ENCODE measurements at places on chromosomes 3 and 15.

DNA sequence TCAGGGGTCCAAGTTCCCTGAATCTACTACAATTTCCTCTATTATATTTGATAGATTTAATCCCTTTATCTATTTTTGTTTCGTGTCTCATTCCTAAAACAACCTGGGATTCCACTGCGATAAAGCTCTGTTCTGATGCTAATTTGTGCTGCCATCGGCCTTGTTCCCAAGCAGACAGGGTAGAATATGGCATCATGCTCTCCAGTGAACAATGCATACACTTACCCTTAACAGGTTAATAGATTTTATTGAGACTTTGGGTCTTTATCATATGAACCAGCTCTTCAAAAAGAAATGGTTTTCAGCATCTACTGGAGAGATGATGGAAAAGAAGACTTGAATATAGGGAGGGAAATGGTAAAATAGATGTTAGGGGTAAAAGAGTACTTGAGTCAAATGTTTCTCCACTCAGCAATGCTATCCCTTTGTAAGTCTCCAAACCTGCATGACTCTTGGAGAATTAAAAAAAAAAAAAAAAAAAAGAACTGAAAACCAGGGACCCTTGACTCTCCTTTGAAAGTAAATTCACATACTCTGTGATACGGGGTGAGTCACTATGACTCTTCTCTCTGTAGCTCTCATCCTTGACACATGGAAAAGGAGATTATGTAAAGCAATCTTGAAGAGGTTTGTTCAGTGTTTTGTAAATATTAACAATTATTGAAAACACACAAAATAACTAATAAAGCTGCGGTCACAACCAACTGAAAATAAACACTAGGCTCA is 268.8 kb downstream of the ZBTB20 start:
- DNase-seq = no peak

- no peak for DNase-seq
Measured at GRCh38 chr15:68063606-68064005, 9.5 kb downstream of the PIAS1 start.

DNA sequence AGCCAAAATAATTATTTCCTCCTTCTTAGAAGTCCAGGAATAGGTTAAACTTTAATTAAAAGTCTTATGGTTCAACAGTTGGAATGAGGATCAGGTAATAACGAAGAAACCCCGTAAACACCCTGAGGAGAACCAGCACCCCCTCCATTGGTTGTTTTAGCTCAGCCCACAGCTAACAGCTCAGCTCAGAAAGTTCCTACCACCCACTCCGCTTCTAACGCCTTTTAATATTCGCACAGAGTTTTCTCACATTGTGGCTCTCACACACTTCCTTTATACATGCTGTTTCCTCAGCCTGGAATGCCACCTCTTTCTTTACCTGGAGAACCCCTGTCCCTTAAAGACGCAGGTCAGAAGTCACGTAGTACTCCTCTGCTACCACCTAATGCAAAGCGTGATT is 17.0 kb downstream of the CX3CR1 start:
- DNase-seq = no peak

- no peak for DNase-seq
Measured at GRCh38 chr3:138356730-138357405, 8.5 kb downstream of the MRAS start.

GRCh38 chr3:47527952-47528725 is 14.6 kb upstream of the ELP6 start:
- DNase-seq = no peak

DNA sequence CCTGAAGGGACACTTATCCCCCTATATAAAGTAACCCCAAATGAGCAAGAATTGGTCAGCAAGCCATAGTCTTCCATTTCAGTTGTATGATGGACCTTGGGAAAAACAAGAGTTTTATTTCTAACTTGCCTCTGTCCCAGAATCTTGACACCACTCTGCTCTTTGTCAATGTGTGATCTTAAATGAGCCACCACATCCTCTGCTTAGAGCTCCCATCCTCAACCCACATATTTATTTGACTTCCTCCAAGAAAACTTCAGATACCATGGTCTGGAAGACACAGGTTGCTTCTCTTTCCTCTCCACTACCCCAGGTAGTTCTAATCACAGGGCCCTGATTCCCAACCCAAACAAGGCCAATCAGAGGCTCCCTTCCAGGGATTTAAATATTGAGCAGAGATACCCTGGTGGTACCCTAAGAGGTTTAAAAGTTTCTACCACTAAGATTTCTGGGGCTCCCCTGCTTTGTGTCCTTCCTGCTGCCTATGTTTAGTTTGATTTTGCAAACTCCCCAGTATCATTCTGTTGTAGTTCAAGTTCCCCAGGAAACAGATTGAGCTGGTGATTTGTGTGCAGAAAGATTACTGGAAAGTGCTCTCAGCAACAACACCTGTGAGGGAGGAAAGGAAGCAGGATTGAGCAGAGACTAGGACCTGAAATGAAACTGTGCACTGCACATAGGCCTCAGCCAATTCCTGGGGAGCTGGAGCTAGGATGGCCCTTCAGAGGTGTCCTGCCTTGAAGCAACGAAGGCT is 64.3 kb downstream of the MTHFS start:
- DNase-seq = no peak

- DNase-seq = no peak
Measured at GRCh38 chr3:127337911-127338531, 50.2 kb upstream of the PRR20G start.

DNA sequence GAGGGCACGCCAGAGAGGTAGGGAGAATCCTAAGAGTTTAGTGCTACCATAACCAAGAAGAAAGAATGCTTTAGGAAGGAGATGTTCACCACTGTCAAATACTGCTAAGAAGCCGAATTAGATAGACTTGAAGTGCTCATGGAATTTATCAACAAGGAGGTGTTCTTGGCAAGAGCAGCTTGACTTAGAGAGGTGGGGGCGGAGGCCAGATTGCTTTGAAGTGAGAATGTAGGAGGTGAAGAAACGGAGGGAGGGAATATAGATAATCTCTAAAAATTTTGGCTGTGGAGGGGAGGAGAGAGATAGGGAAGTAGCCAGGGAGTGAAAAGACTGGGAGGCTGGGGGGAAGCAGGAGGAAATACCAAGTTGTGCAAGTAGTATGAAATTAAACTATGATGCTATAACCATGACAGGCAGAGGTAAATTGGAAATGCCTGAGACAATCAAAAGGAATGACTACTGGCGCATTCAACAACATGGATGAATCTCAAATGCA is 35.5 kb downstream of the GADL1 start:
- DNase-seq = no peak

GRCh38 chr15:36029606-36030210 is 483.7 kb upstream of the DPH6 start:
- DNase-seq = no peak

GRCh38 chr3:114550165-114550564 is 256.3 kb downstream of the TIGIT start:
- DNase-seq = no peak

- DNase-seq = no peak
Measured at GRCh38 chr3:177196008-177196455, 1.2 kb downstream of the TBL1XR1 start.

DNA sequence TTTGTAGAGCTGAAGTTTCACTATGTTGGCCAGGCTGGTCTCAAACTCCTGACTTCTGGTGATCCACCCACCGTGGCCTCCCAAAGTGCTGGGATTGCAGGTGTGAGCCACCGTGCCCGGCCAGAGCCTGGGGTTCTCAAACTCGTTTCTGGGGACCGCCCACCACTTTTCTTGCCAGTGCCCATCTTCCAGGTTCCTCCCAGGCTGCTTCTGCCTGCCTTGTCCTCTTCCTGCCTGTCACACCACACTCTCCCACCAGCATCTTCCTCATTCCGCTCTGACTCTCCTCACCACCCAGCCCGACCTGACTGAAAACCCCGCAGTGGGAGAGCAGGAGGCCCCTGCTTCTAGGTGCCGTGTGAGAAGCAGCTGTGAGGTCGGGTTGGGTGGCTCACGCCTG is 3.1 kb upstream of the DYNLT2B start:
- DNase-seq = no peak

DNA sequence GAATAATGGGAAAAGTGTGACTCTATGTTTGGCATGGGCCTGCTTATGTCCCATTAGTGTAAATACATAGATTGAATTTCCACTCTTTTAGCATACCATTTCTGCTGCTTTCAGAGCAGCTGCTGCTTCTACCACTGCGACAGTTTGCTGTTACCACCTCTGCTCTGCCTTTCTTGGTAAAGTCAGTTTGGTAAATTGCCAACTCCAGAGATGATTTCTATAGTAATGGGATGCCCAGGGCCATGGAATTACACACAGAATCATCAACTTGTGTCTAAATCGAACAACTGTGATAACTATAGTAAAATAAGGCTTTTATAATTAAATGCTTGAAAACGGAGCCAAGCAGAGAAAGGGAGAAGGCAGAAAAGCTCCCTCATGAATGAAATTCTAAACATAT is 168.4 kb upstream of the VEPH1 start:
- DNase-seq = no peak

GRCh38 chr3:11757441-11757875 is 89.2 kb downstream of the TAMM41 start:
- DNase-seq = no peak

GRCh38 chr3:28575746-28576613 is 227.4 kb upstream of the AZI2 start:
- no peak for DNase-seq

- DNase-seq = no peak
Measured at GRCh38 chr15:60101416-60101815, 97.3 kb downstream of the FOXB1 start.

DNA sequence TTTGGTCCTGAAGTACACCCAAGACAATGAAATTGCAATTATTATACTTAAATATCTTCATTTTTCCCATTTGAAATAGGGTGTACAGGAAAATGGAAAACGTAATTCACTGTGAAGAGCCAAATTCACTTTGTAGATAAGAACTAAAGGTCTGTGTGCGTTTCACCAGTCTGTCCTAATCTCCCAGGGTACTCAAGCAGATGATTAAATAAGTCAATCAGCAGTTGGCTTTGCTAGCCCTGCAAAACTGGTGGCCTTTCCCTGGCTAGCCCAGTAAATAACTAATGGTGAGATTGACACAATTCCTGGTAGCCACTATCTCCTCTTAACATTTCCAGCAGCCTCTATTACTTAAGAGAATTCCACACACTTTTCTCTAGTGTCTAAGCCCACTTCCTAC is 389.3 kb downstream of the TBL1XR1 start:
- no peak for DNase-seq

DNA sequence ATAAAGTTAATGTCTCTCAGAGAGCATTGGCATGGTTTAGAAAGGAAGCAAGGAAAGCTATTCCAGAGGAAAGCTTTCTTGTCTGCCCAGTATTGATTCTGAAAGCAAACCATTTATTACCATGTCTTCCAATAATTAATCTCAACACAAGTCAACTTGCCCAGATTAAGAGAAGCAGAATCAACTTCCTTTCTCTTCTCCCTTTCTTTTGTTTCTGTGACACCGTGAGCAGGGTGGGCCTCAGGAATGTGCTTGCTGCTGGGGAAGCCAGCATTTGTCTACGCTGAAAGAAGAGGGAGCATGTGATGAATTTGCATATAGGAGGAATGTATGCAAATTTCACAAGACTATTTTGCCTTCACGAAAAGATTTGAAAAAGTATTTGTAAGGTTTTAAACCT is 368.6 kb upstream of the ROPN1 start:
- no peak for DNase-seq

GRCh38 chr3:89932882-89933281 is 825.5 kb downstream of the EPHA3 start:
- DNase-seq = no peak

DNA sequence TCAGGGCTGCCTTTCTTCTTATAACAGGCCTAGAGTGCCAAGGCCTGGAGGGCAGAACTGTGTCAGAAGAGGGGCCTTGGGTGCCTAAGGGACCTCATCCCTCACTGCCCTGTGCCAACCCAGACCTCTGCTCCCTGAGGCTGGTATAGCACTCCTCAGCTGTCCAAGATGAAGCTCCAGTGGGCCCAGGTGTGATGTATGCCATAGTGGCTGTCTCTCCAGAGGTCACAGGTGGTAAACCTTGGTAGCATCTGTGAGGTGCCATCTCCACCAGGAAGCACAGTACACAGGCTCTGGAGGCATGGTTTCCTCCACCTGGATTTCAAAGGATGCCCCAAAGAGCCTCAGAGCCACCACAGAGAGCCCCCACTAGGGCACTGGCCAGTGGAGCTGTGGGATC is 12.3 kb upstream of the KLHL40 start:
- DNase-seq = no peak

- DNase-seq = no peak
Measured at GRCh38 chr3:64163755-64164148, 61.5 kb downstream of the PRICKLE2 start.

DNA sequence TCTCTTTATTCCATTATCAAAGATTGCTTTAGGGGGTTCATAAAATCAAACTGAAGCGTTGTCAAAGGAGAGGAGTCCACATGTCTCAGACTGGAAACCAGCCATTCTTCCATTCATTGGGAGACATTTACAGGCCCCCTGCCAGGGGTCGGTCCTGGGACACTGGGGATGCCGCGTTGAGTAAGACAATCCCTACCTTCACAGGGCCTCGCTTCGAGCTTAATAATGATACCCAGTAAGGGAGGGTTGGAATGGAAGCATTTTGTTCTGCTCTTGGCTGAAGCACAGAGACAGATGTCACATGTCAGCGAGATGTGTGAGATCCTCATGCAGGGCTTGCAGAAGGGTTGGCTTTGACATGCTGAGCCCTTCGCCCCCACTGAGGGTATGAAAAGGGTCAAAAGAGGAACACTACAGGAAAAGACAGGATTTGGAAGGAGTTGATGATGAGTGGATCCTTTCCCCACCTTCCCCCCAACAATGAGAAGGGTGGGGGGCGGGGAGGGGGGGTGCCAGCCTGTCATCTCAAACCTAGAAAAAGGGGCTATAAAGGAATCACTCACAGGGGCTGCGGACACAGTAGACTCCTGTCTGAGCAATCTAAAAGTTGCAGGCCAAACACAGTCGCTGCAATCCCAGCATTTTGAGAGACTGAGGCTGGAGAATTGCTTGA is 25.6 kb upstream of the ARL8B start:
- no peak for DNase-seq

DNA sequence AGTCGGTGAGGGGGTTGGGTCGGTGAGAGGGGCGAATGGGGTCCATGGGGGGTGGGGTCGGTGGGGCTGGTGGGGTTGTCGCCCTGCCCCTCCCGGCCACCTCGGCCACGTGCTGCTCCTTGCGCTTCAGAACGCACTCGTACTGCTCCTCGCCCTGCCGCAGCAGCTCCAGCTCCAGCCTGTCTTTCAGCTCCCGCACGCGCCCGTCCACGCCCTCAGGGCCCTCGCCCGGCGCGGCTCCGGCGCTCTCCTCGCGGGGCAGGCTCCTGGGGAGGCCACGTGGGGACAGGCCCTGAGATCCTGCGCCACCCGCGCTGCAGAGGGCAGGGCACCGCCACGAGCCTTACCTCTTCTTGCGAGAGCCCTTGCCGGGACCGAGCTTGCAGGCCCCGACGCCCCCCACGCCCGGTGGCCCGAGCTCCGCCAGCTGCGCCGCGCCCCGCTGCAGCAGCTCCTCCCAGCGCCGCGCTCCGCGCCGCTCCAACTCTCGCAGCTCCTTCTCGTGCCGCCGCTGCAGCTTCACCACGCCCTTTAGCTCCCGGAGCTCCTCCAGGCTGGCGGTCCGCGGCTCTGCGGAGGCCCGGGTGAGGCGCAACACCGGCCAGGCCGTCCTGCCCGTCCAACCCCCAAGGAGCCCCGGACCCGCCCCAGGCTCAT is 8.2 kb upstream of the ANKRD63 start:
- DNase-seq = no peak

All from T-helper 22 cell (primary cell).